ENCODE measurements at places on chromosomes 4 and X.

- DNase-seq, result no peak
Observed at GRCh38 chr4:123353656-123354055, 42.9 kb upstream of the SPRY1 start.

- DNase-seq, result no peak
Observed at GRCh38 chr4:118215826-118216225, 137.0 kb downstream of the PRSS12 start.

DNA sequence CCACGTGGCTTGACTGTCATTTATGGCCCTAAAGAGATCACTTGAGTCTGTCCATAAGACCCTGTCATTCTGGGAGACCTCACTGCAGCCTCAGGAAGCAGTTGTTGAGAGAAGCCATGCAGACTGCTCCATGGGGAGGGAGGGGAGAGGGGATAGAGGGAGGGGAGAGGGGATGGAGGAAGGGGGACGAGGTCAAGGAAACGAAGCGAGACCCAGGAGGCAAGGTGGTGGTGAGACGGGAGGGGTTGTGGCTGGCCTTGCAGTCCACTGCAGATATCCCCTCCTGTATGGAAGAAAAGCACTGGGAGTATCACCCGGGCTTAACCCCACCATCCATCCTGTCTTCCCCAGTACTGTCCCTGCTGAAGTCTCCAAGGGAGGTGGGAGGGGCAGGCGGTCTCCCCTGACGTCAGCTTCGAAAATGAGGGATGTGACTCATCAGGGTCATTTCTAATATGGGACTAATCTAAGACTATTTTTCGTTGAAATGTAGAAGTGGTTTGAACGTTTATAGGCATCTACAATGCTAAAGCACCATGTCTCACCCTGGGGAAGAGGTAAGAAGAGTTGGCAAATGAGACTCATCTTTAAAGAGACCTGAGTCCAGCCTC is 5.6 kb downstream of the TMEM255A start:
- DNase-seq, result no peak

DNA sequence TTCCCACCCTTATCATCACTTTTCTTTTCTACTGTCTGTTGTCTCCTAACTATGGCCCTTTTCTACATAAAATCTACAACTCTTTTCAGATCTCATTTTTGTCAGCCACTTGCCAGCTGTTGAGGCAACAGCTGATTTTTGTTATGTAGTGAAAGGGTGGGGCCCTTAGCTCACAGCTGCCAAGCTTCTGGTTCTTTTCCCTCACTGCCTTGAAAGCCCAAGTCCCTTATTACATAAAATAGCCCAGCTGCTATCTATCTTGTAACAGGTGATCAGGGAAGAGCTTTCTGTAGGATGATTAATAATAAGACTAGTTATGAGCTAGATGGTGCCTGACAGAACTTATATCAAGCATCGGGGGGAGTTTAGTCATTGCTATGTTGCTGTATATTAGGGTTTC is 45.9 kb downstream of the ADGRL3 start:
- DNase-seq, result no peak

GRCh38 chrX:49748211-49748956 is 52.6 kb upstream of the PAGE1 start:
- no peak for DNase-seq

DNA sequence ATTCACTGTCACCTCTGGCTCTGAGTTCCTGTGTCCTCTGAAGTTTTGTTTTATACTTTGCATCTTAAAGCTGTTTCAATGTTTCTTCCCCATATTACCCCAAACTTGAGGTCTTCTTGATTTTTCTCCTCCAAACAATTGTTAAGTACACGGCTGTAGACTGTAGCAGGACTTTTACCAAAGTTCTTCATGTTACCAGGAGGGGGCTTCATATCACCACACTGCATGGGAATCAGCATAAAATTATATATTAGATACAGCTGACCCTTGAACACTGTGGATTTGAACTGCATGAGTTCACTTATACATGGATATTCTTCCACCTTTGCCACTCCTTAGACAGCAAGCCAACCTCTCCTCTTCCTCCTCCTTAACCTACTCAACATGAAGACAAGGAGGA is 56.6 kb downstream of the SPATA18 start:
- no peak for DNase-seq

GRCh38 chr4:7660176-7661039 is 225.7 kb upstream of the PSAPL1 start:
- DNase-seq, result no peak

DNA sequence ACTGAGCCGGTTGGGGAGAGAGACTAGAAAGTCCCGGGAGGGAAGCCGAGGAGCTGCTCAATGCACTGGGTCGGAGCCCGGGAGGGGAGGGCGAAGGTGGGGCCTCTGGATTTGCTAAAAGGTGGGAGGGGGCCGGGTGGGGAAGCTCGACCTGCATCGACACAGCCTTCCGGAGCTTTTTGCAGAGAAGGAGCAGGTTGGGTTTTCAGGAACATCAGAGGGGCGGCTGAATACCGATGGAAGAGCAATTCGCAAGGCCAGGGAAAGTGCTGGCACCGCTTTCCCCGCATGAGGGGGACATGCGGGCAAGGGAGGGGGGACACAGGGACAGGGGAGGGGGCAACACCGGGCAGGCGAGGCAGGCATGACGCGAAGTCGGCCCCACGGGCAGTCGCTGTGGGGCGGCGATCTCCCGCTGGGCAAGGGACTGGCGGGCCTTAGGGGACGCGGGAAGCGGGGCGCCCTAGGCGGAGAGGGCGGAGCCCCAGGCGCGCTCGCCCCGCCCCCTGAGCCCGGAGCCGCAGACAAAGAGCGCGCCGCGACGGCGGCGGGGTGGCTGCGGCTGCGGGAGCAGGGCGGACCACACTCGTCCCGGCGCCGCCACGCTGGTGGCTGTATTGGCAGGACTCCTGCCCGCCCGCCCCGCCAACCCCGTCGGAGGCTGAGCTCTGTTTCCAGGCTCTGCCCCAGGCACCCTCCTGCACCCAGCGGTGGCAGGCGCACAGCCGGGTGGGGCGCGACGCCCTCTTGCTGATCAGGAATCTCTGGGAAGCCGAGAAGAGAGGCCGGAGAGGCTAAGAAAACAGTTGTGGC is 11.6 kb downstream of the PDZD4 start:
- DNase-seq, result peak; percentile 20

DNA sequence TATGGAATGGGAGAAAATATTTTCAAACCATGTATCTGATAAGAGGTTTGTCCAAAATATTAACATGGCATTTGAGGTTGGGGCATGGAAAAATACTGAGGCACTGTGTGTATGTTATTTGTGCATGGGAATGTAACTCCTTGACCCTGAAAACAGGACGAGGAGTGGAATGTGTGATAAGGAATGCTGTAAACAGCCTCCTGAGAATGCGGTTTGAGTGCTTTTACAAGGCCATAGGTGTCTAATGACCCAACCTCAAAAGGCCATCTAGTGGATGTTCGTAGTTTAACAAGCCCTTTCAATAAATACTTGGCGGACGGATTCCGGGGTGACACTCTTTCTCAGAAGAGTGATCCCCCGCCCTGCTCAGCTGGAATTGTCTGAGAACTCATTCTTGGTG is 162.9 kb upstream of the USP9X start:
- DNase-seq, result no peak

DNA sequence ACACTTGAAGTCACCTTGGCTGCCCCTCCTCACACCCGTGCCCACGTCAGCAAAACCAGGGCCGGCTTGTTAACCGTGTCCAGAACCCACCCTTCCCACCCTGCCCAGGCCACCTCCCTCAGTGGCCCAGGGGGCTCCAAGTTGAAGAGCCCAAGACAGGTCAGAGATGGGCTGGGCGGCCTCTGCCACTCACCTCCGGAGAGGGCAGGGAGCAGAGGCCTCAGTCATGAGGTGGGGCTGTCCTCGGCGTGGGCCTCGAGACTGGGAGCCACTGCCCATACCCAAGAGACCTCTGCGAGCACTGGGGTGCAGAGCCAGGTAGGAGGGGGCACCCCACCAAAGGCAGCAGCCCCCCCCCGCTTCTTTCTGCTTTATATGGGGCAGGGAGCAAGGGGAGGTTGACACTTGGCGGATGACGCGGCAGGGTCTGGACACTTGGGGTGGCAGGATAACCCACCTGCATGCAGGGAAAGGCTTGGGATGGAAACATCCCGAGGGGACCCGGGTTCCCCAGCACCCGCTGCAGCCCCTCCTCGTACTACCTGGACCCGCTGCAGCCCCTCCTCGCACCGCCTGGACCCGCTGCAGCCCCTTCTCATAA is 38.0 kb upstream of the SPON2 start:
- no peak for DNase-seq

GRCh38 chrX:8913655-8914409 is 112.6 kb upstream of the FAM9A start:
- DNase-seq, result no peak

DNA sequence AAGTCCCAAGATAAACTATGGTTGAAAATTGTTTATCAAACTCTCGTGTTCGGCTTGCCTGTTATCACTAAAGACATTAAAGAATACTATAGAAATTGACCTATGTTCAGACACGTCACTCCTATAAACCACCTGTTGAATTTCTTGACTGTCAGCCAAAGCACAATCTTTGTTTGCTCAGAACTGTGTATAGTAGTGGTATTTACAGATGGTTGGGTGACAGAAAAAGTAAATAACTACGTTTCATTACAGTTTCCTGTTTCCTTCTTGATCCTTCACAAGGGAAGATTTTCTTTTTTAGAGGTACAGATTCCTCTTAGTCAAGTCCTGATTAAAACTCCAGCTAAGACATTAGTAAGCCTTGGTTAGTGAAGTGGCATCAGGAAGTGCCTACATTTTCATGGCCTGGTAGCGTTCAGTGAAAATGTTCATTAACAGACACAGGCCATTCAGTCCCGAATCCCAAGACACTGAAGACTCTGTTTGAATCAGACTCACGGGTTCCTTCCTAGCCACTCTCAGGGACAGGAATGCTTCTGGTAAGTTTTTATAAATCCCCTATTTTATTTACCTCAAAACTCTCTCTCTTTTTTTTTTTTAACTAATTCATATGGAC is at the start of gene SMIM31:
Gene SMIM31, plus strand, starts transcription at position 259 of the 616 bp plus-strand sequence. CDS start 16,313 bp downstream, outside the sequence.
- DNase-seq, result no peak

GRCh38 chr4:169620880-169621248 is 486 bp downstream of the CLCN3 start:
- DNase-seq, result peak; percentile 24

DNA sequence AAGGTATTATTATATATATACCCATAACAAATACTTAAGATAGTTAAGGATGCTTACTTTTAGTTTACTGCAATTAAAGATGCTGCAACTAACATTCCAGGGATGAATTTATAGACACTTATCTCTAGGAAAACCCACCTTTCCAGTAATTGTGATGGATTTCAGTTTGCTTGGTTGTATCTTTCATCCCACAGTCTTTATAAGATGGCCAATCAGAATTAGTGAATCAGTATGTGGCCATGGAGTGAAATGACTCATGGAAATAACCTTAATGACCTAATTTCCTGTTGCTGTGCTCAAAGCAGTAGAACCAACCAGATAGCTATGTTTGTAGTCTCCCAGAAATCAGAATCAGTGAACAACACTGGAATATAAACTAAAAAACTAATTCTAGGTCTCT is 26.4 kb downstream of the MOSPD2 start:
- peak; percentile 33 for DNase-seq
